ENCODE measurements at places on chromosomes 4 and X.

DNA sequence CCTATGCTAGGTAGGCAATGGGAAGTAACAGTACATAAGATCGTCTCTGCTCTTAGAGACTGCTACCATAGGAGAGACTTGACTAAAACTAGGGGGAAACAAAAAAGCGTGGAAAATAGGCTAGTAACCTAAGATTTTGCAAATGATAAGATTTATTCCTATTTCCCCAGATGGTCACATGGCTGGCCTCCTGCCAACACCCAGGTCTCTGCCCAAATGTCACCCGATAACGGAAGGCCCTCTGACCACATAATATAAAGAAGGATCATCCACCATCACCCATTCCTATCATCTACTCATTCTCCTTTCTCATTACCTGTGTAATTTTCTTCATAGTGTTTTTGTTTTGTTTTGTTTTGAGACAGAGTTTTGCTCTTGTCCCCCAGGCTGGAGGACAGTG lies 4.7 kb downstream of the LAMP2 start:
- no peak for DNase-seq

DNA sequence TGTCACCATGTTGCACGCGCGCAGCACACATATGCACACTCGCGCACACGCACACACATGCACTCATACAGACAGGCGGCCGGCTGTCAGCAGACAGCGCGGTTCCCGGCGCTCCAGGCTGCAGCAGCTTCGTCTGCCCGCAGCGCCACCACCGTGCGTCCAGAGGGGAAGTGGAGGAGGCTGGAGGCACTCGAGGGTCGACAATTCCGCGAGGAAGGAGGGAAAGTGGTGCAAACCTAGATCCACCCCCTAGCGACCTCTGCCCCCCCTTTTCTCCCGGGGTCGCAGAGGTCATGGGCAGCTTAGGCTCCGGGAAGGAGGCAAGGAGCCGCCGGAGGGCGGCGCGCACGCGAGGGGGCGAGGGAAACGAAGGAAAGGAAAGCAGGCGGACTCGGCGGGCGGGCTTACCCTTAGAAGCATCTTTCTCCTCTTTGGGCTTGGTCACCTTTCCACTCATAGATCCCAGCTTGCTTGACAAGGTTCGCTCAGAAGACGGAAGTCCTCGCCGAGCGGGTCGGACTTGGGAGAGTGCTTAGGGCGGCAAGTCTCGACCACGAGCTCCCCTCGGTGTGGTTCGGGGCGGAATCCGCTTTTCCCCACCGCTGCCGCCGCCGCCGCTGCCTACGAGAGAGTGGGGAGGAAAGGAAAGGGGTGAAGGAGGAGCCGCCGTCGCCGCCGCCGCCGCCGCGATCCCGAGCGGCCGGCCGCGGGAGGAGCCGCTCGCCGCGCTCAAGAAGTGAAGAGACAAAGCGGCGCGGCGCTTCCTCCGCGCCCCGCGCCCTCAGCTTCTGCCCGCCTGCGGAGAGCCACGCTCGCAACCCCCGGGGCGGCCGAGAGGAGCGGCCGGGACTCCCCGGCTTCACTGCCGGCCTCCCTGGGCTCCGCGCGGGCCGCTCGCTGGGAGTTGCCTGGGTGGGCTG lies 326.6 kb upstream of the F9 start:
- DNase-seq: peak; percentile 63

GRCh38 chrX:48573690-48574269 lies 504 bp upstream of the RBM3 start:
- peak; percentile 35 for DNase-seq

DNA sequence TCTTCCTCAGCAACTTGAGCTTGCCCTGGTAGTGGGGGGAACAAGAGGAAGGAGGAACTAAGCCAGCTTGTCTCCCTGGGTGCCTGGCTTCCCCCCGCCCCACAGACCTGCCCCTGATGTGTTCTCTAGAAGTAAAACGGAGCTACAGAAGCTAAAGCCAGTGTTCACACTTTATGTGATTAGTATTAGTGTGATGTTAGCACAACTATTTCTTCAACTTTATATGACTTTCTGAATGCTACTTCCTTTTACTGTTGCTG lies 10.7 kb downstream of the RGS12 start:
- peak; percentile 11 for DNase-seq

DNA sequence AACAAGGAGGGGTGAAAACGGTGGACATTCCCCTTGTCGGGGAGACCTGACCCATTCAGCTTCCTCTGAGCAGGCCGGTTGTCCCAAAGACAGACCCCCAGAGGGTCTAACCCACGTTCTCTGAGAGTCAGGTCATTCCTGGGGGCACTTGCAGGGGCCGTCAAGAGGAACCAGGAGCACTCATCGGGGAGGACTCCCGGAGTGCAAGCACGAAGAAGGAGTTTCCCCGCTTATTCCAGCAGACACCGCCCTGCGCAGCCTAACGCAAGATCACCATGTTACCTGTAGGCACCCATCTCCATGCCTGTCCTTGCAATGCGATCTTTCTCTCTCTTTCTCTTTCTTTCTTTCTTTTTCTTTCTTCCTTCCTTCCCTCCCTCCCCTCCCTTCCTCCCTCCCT lies 154.2 kb downstream of the SHOX start:
- no peak for DNase-seq

GRCh38 chr4:186676531-186677161 lies 47.0 kb downstream of the FAT1 start:
- no peak for DNase-seq

DNA sequence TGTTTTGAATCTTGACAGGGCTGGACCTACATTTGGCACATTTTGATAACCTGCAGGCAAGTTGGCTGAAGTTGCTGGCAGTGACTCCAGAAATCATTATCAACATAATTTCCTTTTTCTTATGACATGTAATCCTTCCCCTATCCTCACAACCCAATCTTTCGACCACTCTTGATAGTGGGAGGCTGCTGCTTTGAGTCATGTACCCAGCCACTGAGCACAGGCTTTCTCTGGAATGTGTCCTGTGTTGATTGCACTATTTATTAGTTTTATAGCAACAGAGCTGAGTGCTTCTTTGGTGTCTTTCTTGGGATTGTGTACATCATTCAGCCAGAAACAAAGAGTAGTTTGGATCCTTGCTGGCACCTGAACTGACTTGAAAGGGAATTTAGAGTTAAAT lies 183.1 kb upstream of the LEF1 start:
- no peak for DNase-seq

- no peak for DNase-seq
These were observed 1210.6 kb downstream of the C4orf33 start for GRCh38 chr4:130306566-130306965.

GRCh38 chrX:7109049-7109531 lies 38.4 kb upstream of the STS start:
- peak; percentile 81 for DNase-seq

GRCh38 chr4:17490575-17491059 lies 21.3 kb downstream of the QDPR start:
- DNase-seq: no peak

DNA sequence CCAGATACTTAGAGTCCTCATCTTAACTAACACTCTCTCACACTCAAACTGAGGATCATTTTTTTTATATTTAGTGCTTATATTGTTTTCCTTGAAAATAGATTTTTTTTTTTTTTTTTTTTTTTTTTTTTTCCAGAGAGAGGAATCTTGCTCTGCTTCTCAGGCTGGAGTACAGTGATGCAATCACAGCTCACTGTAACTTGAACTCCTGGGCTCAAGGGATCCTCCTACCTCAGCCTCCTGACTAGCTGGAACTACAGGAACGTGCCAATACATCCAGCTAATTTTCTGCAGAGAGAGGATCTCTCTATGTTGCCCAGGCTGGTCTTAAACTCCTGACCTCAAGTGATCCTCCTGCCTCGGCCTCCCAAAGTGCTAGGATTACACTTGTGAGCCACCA lies 650.3 kb upstream of the ATOH1 start:
- no peak for DNase-seq

DNA sequence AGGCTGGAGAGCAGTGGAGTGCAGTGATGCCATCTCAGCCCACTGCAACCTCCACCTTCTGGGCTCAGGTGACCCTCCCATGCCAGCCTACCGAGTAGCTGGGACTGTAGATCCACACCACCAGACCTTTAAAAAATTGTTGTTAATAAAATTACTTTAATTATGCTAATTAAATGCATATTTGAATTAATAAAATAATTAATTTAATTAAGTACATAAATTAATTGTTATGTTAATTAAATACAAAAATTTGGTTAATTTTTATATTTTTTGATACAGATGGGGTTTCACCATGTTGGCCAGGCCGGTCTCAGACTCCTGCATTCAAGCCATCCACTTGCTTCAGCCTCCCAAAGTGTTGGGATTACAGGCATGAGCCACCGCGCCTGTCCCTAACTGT lies 12.6 kb upstream of the RAPGEF2 start:
- DNase-seq: no peak

GRCh38 chr4:154529728-154530519 lies 20.3 kb downstream of the PLRG1 start:
- DNase-seq: no peak

DNA sequence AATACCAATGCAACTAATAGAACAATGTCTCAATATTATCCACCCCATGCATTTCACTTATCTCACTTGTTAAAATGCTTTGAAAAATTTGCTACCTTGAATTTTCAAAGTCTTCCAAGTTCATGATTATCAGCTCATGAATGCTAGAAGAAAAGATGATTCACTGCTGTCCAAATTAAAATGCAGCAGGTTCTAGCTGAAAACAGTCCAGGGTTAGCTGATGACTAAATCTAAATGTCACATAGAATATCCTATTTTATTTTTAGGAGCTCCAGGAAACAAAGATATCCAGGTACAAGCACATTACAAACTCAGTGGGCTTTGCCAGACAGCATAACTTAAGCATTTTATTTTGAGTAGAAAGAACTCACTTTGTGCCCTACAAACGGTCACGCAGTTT lies 38.0 kb upstream of the SPARCL1 start:
- no peak for DNase-seq

DNA sequence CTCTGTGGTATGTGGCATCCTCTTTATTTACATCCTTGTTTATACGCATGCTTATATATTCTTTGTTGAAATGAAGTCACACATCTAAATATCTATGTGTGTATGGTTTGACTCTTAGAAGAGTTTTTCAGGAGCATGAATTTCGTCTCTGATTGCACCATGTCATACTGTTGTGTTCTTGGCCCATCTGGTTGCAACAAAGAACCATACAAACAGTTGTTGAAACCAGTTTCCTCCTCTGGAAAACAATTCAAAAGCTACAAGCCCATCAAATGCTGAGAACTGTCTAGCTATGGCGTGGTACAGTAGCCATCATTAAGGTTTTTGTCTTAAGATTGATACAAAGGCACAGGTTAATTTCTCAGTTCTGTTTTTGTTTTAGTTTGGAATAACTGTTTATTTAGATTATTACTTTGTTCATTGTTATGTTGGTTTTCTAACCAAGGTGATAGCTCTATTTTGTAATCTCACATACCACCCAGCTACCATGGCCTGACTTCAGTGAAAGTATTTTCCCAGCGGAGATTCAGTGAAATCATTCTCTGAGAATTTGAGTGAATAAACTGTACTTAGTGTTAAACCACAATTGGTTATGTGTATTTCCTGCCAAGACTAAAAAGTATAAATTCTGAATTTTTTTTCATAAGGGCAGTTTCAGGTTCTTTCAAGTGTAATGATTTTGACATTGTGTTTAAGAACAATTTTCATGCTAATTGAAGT lies 91.0 kb downstream of the ARHGAP24 start:
- no peak for DNase-seq

DNA sequence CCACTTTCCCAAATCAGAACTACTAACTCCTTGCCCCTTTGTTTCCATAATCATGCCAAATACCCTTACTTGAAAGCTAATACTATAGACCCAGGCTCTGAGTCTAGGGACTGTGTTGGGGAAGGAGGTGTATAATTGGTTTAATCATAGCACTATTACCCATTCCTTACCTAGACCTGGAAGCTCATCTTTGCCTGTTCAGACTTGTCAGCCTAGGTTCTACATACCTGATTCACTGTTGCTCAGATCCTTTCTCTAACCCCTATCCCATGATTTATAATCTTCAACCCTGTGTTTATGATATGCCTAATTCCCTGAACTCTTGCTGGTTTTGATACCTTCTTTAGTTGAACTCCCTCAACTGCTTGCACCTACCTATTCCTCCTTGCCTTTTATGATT lies 123.1 kb upstream of the GRIA3 start:
- no peak for DNase-seq

GRCh38 chrX:31656013-31656412 lies 584.2 kb upstream of the FTHL17 start:
- DNase-seq: no peak

- DNase-seq: no peak
These were observed 1451.9 kb upstream of the AGA start for GRCh38 chr4:178894126-178894525.

DNA sequence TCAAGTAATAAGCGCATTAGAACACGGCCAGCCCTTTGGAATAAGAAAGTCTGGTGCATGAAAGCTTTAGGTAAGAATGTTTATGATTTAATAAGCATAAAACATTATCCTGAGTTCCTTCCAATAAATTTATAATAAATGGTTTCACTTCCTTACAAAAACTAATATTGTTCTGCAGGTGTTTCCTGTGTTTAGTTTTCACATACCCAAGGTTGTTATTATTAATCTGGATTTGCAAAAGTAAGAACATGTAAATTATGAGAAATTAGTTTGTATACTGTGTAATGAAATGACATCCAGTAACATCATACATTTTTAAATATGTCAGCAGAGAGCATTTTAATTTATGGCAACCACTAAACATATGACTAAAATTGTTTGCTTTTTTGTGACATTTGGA lies 72.1 kb downstream of the BANK1 start:
- DNase-seq: no peak

DNA sequence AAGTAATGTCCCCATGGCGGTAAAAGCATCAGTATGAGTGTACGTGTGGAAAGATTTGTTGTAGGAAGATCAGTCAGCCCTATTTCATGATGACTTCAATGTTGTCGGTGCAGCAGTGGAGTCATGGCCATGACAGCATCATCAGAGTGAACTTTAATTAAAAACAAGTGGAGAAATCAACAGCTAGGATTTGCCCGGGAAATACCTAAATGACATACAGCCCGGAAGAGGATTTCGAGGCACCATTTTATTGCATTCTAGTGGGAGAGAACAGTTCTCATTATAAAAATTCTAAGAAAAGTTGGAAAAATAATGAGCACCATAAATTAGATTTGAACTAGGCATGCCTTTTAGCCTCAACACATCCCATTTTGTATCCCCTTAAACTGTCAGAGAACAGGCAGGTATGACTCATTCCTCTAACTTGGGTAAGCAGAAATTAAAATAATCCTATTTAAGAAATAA lies 170.1 kb downstream of the SHROOM3 start:
- no peak for DNase-seq

DNA sequence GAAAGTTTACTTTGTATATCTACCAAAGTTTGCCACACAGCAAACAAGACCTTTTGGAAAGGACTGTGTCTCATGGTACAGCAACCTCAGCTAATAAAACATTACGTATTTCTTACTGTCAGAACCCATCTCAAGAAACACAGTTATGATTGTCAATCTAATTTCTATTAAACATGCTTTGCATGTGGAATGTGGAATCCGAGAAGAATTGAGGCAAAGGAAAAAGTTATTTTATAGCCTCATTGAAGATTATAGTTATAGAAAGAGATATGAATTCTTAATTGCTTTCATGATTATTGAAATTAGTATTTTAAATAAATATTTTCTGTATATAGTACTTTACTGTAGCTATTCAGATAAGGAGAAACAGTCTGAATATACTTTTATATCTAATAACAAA lies 5.4 kb downstream of the PCDH7 start:
- DNase-seq: no peak

All from brain (organoid and tissue), 16 donors.